Right ventricle myocardium inferior (tissue), 1 donor: ENCODE measurements at places on chromosomes 12 and 14.

DNA sequence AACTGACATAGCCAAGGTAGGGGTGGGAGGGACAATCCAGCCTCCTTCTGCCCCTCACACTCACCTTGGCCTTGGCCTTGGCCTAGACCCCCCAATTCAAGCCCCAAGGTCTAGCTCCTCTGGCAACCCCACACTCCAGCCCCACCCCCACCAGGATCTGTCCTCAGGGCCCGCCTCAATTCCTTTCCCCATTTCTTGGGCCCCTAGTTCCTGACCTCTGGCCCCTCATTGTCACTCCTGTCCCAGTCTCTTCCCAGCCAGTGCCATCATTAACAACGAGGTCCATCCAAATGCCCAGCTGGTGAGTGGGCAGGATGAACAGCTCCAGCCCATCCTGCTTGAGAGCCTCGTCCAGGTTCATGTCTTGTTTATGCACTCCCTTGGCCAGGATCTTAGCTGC, 6.8 kb upstream of the GDF11 start:
- DNase-seq = no peak

DNA sequence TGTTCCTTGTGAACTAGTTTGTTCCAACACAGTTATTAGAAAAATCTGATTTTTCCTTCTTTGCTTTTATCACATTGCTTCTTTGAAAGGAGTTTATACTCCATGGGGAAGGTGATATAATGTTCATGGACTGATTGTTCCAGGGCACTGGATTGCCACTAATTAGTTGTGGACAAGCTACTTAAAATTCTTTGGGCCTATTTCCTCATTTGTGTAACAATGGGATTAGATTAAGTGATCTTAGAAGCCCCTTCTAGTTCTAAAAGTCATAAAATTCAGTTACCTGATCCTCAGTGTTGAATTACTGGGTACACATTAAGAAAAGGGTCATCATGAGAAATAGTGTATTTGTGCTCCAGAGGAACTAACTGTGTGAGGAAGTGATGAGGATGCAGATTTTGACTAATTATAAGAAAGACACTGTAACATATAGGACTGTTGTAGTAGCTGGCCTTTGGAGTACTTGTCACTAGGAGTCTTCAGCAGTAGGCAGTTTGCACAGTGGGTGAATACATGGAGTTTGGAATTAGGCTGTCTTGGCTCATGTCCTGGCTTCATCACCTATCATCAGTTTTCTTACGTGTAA, 82.2 kb downstream of the MIA2 start:
- DNase-seq = no peak

GRCh38 chr14:88612981-88613380, 50.1 kb downstream of the ZC3H14 start:
- no peak for DNase-seq

DNA sequence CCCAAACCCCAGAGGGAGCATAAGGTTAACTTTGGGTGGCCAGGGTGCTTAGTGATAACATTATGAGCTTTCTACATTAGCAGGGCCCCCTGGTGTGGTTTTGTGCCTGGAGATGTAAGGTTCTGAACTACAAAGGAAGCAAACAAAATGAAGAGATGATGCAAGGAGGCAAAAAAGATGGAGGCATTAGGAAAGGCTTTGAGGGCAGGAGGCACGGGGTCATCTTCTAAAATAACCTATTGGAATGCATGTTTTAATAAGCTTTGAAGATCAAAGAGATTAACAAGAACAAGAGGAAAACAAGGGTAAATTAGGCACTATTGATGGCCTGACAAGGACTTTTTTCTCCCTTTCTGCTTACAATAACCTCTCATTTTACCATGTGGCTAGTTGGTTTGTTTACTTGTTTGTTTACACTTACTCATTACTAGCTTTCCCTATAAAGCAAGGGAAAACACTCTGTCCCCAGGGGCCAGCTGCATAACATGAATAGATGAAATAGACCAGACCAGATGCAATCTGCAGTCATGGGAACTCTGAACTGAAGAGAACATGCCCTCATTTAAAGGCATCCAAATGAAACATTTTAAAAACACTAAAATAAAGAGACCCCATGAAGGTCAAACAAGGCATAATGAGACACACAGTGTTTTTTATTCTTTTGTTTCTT, 390.3 kb downstream of the DIO2 start:
- DNase-seq = no peak

DNA sequence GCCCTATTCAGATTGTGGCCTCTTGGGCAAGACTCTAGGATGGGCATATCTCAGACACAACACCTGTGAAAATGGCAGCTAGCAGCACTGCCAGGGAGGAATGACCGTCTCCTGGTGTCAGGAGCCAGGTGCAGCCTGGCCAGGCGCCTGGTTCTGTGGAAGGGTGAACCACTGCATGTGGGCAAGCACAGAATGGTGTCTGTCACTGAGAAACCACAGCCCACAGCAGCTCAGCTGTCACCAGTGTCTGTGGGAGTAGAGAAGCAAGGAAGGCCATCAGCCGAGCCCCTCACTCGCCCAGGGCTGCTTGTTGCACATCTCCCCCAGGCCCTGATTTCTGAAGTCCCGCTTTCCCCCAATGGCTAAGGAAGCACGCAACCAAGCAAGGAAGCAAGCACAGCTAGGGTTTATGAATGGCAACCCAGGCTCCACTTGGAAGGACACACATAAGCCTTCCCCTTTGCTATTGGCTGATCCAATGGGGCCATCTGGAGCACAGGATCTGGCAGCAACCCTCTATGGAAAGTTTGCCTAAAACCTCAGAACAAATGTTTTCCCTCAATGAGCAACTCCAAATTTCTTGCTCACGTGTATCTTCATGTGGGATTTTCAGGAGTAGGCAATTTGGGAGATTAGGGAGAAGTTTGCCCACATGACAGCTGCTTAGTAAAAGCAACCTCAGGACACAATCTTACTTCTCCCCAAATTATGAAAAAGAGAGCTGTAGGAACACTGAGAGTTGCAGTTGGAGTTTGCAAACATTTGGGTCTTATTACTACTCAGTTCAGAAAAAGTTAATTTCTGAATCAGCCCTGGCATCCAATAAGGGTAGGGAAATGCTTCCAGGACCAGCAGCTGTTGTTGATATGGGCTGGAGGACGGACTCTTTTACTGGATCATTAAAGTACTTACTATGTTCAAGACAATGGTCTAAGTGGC, 44.7 kb downstream of the GPHB5 start:
- DNase-seq = no peak

- DNase-seq = no peak
These were observed 27.8 kb upstream of the FOS start for GRCh38 chr14:75250800-75251199.

DNA sequence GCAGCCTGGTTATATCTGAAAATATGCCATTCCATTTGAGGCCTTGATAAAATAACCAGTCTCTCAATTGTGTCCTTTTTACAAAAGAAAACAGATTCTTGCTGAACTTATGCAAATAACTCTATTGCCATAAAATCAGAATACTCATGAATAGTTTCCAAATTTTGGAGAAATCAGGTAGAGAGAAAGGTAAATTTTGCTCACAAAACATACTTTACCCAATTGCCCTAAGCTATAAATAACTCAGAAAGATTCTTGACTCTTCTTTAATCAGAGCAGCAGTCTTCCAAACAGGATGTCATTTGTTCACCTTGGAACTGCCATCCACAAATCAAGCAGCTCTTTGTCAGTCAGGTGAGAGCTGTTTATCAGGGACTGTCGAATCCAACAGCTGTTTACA, 12.6 kb downstream of the ZNF26 start:
- no peak for DNase-seq
